CD14-positive monocyte (primary cell): ENCODE measurements at places on chromosomes 5 and 9.

GRCh38 chr5:124274949-124275348, 471.5 kb downstream of the ZNF608 start:
- DNase-seq, result no peak

GRCh38 chr9:128523199-128523925, 18.8 kb downstream of the GLE1 start:
- no peak for DNase-seq

- DNase-seq, result no peak
Measured at GRCh38 chr5:136811086-136811485, 445.7 kb upstream of the TRPC7 start.

DNA sequence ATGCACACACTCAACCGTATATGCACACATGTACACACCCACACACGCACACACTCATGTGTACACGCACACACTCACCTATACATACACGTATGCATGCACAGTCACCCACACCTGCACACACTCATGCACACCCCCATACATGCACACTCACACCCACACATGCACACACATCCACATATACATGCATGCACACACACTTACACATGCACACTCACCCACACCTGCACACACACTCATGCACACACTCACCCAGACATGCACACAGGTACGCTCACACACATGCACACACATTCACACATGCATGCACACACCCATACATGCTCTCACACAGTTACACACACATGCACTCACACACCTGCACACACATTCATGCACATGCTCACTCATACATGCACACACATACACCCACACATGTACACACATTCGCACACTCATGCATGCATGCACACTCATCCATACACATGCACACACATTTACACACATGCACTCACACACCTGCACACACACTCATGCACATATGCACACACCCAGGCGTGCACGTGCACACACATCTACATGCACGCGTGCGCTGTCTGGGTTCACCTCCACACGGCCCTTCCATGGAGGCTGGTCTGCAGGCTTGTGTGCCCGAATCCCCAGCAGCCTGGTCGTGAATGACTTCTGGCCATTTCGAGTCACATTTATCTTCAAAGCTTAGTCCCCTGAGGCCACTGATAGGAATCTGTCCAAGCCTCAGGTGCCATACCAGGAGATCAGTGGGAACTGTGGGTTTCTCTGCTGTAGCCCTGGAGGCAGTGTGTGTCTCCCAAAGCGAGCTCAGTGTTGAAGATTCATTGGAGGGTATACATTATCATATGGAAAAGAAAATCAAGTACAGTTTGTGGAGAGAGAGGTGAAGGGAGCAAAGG, 103.0 kb downstream of the COL5A1 start:
- DNase-seq, result no peak

DNA sequence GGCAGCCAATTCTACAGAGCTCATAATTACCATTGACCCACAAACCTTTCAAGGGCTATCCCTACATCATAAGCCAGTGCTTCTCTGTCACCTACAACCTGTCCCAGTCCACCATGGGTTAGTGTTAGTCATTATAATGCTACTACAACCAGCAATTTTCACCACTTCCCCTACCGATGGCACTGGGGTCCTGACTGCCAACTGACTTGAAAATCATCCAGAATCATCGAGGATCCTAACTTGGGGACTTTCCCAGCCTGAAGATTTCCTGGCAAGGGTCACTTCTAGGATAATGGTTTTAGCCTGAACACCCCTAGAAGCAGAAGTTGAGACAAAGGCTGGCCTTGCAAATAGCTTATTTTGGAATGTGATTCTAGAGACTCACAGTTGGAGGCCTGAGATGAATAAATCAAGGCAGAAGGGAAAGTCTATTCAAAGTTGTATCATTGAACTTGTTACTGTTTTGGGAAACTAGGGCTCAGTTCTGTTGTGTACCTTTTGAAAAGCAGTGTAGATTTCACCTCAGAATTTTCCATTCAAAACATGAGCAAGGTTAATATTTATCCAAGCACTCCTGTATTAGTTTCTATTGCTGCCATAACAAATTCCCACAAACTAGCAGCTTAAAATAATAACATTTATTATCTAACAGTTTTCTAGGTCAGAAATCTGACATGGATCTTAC, 633.0 kb downstream of the LRRC70 start:
- DNase-seq, result no peak

DNA sequence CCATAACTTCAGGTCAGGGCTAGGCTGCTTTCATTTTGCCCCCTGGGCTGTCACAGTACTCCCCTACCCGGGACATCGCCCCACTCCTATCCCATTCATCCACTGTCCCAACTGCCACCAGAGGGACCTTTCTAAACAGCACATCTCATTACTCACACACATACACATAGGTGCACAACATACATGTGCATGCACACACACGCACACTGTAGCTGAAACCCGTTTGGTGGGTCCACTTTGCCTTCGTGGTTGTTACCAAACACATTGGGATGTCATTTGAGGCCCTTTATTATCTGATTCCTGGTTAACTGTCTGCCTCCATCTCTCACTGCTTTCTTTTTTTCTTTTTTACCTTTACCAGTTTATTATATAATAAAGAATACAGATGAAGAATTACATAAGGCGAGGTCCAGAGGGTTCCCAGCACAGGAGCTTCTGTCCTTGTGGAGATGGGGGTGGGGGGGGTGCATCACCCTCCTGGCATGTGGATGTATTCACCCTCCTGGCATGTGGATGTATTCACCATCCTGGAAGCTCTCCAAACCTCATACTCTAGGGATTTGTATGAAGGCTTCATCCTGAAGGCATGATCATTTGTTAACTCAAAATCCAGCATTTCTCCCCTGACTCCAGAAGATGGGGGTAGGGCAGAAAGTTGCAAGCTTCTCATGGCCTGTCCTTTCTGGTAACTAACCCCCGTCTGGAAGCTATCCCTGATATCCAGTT, 186.0 kb downstream of the GOLPH3 start:
- no peak for DNase-seq

- DNase-seq, result no peak
Measured at GRCh38 chr9:37066139-37066725, 32.2 kb upstream of the PAX5 start.

- DNase-seq, result no peak
Measured at GRCh38 chr5:135937245-135937911, 17.4 kb downstream of the LECT2 start.
